ENCODE measurements at places on chromosomes 13 and 19.

DNA sequence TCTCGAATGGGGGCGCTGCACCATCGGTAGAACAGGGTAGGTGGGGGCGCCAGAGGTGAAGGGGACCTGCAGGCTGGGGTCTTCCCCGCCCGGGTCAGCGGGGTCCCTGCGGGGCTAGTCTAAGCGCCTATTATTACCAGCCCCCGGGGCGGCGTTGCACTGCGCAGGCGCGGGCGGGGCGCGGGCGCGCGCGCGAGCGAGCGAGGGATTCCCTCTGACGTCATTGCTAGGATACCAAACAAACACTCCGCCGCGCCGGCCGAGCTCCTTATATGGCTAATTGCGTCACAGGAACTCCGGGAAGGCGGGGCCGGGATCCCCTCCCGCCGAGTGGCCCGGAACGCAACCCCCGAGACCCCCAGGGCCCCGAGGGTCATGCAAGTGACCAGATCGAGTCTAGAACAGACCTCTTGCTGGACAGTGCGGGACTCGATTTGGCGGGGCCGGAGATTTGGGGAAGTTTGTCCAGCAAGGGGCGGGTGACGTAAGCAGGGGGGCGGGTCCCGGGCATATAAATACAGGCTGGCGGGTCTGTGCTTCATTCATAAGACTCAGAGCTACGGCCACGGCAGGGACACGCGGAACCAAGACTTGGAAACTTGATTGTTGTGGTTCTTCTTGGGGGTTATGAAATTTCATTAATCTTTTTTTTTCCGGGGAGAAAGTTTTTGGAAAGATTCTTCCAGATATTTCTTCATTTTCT is at the start of gene FOSB:
Gene FOSB (plus strand): TSS at position 541 of the 703 bp plus-strand sequence. CDS start 591 bp downstream, outside the sequence.
- DNase-seq, result peak; percentile 82

DNA sequence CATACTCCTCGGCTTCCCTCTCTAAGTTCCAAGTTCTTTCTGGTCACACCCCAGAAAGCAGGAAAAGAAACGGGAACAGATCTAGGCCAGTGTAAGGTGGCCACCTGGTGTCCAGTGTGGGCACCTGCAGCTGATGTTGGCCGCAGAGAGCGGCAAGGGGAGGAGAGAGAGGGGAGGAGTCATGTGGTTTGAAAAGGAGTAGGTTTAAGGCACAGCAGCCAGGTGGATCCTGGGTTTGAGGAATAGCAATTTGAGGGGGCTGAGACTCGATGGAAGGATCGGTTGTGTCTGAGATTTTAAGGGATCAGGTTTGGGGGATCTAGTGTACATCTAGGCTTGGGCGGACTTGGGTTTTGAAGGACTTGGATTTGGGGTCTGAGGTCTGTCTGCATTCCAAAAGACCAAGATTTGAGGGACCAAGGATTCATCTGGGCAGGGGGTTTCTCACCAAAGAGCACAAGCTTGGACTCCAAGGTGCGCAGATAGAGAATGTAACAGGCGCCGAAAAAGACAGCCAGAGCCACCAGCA is 1.2 kb downstream of the RABAC1 start:
- DNase-seq, result no peak

DNA sequence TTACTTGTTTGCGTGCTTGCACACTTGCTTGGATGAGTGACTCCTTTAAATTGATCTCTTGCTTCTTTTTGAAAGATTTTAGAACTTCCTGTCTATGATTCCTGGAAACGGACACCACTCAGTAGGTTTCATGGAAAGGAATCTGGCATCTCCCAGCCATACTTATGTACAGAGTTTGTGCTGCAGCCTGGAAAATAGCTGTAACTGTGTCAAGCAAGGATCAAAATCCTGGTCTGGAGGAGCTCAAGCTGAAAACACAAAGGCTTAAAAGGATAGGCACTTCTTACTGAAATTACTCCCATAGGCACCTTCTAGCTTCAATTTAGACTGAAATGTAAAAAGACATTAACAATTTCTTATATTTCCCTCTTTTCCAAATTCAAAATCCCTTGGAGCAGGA is 1.4 kb upstream of the FREM2 start:
- no peak for DNase-seq

DNA sequence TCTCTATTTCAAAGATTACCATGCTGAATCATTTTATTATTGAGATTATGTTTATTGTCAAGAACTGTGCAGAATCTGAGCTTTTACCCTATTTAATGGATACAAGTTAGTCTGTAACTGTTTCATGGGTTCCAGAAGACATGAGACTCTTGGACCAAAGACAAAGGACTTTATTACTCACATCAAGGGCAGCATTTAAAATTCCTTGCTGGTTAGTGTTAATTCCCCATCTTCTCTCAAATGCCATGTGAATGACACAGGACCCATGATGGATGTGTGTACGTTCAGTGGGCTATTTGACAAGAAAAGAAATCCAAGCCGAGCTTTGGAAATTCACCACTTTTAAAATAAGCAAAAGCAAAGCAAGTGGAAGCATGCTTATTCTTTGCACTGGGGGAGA is 139.9 kb downstream of the PCDH20 start:
- no peak for DNase-seq

DNA sequence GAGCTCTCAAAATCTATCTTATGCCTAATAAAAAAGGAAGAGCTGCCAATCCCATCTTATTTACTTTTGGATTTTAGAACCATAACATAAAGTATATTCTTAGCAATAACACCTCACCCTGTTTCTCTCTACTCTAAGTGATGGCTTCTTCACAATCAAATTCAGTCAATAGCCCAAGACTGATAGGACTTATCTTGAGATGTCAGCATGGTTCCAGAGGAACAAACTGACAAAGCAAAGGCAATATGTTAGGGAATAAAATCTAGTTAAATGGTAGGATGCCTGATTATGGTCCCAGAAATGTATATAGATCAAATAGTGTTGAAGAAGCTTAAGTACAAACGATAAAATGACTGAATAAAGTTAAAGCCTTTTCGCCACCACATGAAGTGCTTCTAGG is 36.3 kb downstream of the DACH1 start:
- DNase-seq, result no peak

GRCh38 chr19:16824658-16825311 is 4.4 kb upstream of the SIN3B start:
- no peak for DNase-seq

DNA sequence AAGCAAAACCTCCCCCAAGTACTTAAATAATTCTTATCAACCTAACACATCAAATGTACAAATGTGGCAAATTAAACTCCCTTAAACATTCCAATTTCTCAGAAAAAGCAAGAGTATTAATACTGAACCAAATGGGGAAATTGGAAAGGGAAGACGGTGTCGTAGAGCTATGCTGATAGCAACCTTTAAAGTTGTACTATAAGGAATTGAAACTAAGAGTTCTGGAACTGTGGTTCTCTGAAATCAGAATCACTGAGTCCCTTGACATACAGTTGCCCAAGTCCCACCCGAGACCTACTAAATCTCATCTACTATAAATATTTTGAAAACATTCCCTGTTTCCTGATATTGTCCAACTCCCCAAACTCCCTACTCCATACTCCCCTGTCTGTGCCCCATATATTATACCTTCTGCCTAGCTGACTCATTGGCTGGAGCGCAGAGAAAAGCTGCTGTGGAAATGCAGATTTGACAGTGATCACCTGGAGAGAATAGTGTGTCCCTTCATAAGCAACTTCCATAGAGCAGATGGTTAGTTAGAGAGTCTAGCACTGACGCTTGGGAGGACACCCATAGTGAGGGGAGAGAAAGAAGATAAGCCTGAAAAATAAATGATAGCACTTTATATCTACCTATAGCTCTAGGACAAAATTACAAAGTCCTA is 51.4 kb upstream of the ITM2B start:
- DNase-seq, result no peak

- no peak for DNase-seq
Measured at GRCh38 chr13:20405691-20406090, 120.0 kb downstream of the CRYL1 start.

DNA sequence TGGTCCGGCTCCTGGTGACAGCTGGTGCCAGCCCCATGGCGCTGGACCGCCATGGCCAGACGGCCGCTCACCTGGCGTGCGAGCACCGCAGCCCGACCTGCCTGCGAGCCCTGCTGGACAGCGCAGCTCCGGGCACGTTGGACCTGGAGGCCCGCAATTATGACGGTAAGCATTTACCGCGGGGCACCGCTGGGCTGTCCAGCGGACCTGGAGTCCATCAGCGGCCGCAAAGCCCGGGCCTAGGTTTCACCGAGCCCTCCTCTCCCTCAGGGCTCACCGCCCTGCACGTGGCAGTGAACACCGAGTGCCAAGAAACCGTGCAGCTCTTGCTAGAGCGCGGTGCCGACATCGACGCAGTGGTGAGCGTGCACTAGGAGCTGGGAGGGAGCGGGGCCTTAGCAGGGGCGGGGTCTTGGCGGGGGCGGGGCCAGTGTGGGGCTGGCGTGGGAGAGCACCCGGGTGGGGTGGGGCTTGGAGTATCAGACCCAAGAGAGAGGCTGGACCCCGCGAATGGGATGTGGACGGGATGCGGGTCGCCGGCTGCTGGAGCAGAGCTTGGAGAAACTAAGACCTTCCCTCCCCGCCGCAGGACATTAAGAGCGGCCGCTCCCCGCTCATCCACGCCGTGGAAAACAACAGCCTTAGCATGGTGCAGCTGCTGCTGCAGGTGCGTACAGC is 8.7 kb downstream of the BCL3 start:
- DNase-seq, result no peak

- DNase-seq, result peak; percentile 86
Measured at GRCh38 chr19:11738746-11739620, at the start of gene ZNF823. Gene ZNF823 (minus strand): TSS chr19:11738946. CDS start chr19:11738819, 127 bp downstream.

GRCh38 chr19:31139871-31140505 is 209.2 kb downstream of the TSHZ3 start:
- DNase-seq, result no peak

DNA sequence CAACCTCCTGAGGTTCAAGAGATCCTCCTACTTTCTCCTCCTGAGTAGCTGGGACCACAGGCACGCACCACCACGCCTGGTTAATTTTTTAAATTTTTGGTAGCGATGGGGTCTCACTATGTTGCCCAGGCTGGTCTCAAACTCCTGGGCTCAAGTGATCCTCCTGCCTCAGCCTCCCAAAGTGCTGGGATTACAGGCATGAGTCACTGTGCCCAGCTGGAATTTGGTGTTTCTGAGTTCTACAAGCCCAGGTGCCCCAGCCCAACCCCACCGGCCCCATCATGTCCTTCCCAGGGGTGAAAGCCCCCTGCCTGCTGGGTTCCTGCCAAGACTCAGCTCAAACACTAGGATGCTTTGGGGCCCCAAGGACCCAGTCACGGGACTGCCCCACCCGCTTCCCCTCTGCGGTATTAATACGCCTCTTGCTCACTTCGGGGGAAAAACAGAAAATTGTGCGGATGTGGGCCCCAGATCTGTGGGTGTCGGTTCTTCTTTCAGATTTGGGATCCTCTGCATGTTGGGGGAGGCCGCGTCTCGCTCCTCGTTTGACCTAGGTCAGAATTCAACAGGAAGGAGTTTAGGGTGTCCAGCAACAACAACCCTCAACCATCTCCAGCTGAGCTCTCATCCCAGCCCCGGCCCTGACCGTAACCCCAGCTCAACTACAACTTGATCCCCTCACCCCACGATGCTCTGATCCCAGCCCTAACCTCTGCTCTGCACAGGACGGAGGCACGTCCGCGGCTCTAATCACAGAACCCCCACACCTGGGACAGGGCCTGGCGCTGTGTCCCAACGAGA is 3.7 kb upstream of the FCER2 start:
- DNase-seq, result peak; percentile 38

- no peak for DNase-seq
Measured at GRCh38 chr19:39030854-39031367, 1.4 kb downstream of the FBXO27 start.

DNA sequence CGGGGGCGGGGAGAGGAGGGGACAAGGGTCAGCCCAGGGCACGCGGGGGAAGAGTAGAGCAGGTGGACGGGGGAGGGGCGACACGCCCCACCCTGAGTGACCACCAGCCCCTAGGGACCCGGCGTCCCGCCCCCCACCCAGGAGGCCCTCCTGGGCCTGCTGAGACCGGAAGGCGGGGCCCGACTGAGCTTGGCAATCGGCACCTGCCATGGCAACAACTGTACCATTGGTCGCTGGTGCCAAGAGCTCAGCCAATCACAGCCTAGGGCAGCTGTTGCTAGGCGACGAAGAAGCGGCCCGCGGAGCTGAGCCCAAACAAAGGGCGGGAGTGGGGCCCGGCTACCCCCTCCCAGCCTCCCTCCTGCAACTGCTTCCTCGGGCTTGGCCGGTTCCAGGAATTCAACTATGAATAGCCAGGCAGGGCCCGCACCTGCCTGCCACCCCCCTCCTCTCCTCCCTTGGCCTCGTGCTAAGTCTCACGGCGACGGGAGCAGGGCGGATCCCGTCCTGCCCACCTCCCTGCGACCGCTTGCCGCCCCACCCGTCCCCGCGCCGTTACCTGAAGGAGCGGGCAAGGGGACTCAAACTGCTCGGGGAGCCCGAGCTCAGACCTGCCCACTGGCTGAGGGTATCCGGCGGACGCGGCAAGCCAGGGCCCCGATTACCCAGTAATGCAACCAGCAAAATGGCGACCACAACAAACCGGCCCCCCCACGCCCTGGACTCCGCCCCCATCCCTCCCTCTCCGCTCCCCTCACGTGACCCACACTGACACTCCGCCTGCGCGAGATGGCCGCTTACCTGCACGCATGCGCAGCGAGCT is at the start of gene DYRK1B:
Gene DYRK1B (minus strand): TSS at position 699 of the 823 bp plus-strand sequence. CDS start 2,295 bp downstream, outside the sequence.
- peak; percentile 90 for DNase-seq

DNA sequence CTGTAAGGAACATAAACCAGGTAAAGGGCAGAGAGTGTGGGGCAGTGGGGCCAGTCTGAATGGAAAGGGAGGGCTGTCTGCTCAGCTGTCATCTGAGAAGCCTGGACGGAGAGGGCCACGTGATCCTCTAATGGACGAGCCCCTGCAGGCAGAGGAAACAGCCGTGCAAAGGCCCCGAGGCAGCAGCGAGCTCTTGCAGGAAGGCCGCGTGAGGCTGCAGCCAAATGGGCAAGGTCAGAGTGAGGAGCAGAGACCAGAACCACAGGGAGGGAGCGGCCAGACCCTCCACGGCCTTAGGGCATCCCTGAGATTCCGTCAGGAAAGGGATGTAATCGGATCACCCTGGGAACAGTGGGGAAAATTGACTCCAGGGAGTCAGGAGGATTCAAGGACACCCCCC is 4.4 kb downstream of the LILRB4 start:
- no peak for DNase-seq

DNA sequence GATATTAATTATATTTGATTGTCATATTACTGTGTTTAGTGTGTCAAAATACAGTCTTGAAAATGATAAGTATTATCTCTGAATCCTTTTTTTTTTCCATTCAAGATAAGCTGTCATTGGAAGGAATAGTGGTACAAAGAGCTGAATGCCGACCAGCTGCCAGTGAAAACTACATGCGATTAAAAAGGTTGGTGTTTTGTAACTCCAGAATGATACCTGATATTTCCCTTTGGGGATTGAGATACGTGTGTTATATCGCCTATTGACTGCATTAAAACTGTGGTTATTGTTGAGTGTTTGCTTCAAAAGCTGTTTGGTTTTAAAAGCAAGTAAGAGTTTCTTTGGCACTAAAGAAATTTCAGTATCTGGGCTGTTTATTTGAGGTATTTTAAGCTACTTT is 6.5 kb upstream of the KCTD4 start:
- DNase-seq, result no peak
